Left cardiac atrium (tissue), 4 donors: ENCODE measurements at places on chromosomes 7 and 10. TPM values are rescaled to one million over a fixed set of nuclear protein-coding genes. Genes with fewer than 3 reads are reported as not detected.
A peak's percentile ranks its signal among the peaks of the same experiment; 100 is the strongest.

- no peak for DNase-seq
Observed at GRCh38 chr7:4856336-4857057, 5.3 kb downstream of the PAPOLB start.

DNA sequence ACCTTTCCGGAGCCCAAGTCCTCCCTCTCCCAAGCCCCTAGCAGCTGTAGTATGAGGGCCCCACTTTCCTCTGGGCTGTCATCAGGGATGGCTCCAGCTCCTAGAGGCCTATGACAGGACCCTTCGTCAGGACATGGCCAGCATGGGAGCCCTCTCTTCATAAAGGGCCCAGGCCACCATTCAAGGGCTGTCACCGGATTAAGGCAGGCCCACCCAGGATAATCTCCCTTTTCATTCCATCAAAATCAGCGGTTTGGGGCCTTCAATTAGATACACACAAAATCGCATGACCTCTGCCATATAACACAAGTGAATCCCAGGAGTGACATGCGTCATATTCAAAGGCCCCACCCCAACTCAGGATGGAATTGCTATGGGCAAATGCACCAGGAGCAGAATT, 12.2 kb upstream of the GDF10 start:
- no peak for DNase-seq

GRCh38 chr10:55668326-55668922, 692.6 kb downstream of the ZWINT start:
- DNase-seq, result no peak

- DNase-seq, result no peak
Observed at GRCh38 chr10:121771966-121772365, 155.9 kb downstream of the ATE1 start.

- no peak for DNase-seq
Observed at GRCh38 chr7:112537822-112538387, 57.1 kb downstream of the LSMEM1 start.

- no peak for DNase-seq
Observed at GRCh38 chr7:38748056-38748610, 117.0 kb upstream of the AMPH start.

- DNase-seq, result no peak
Observed at GRCh38 chr7:139104091-139104450, 5.4 kb downstream of the ZC3HAV1 start.

- DNase-seq, result no peak
Observed at GRCh38 chr7:51279391-51280023, 37.1 kb downstream of the COBL start.

DNA sequence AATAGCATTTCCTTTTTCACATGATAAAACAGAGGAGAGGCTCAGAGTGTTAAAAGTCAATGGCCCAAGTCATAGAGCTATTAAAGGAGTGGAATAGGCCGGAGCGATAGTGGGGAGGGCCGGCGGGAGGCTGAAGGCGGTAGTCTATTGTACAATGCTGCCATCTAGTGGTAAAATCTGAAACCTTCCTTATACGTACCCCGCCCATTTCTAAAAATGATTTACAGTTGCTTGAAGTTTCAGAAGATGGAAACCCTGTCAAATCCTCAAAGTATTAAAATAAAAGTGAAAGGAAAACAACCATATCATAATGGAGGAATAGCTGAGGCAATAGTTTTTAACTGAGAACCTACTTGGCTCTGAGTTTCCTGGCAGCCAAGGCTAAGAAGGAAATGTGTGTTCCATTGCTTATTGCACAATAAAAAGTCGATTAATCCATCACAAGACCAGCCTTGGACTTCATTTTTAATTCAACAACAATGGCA, 209.1 kb downstream of the CCSER2 start:
- DNase-seq, result peak; percentile 68

- DNase-seq, result no peak
Observed at GRCh38 chr7:18503126-18503866, 7.7 kb downstream of the HDAC9 start.

DNA sequence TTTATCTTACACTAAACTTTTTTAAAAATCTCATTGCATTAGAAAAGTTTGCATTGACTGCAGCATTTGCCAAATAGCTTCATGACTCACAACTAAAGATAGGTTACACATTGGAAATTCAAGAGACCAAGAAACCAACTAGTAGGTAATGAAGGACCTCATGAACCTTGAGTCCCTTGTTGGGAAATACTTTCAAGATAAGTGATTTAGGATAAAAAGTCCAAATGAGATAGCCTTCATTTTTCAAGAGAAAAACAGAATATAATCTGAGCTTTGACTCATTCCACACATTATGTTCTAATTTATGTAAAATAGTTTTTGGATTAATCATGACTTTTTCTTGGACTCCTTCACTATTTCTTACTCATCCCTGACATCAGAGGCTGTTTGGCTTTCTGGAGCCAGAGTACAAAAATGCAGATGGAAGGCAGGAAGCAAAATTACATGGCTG, 13.1 kb upstream of the LIPF start:
- no peak for DNase-seq

DNA sequence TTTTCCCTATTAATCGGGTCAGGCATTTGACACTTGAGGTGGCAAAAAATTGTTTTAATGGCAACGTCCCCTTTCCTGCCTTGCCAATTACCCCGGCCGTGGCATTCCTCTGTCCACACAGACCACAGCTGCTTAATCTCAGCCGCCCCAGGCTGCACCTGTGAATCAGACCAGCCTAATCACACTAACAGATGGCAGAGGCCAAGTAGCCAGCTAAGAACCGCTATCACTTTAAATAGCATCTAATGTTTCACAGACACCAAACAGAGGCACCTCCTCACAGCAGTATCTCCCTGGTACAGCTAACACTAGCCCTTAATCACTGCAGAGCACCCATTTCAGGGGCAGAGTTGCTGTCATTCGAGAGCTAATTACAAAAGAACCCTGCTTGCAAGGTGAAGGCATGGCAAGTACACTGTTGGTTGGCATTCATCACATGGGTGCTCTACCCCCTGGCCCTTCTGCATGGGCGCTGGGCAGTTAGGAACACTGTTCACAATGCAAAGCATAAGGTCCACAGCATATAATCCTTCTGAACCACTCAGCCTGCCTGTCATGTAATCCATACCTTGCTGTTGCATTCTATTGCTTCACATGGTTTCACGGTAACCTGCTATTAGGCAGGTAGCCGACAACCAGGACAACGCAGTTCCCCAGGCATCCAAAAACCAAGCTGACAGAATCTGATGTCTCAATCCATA, 38.8 kb downstream of the FGFR2 start:
- DNase-seq, result no peak

GRCh38 chr7:29565982-29566746, 2.5 kb downstream of the PRR15 start:
- DNase-seq, result peak; percentile 37

- no peak for DNase-seq
Observed at GRCh38 chr7:66310620-66311019, 105.5 kb downstream of the TPST1 start.

DNA sequence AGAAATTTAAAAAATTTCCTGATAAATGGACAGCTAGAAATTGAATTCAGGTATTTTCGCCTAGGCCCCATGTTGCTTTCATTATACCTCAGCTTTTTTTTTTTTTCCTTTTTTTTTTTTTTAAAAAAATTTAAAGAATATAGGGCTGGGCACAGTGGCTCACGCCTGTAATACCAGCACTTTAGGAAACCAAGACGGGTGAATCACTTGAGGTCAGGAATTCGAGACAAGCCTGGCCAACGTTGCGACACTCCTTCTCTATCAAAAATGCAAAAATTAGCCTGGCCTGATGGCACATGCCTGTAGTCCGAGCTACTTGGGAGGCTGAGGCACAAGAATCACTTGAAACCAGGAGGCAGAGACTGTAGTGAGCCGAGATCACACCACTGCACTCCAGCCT, 334.0 kb downstream of the SORCS1 start:
- DNase-seq, result no peak

DNA sequence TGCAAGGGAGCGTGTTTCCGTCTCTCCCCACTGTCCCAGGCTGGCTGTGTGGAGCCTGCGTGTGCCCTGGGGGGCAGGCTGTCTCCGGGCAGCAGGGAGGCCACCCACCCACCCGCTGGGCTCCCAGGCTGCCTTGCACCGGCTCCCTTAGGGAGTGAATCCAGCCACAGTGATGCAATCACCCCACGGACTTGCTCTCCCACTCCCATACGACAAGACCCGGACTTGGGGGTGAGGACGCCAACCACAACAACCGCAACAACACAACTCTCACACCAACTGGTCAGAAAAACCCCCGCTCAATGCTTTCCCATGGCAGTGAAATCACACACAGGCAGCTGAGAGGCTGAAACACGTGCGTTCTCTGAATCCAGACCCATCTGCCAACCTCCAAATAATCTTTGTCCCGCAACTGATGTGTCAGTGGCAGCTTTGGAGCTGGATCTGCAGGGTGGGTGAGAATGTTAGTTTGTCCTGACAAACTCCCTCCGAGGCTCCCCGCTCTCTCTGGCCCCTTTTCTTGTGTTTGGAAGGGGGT, 62.7 kb upstream of the DDC start:
- no peak for DNase-seq

GRCh38 chr7:123652406-123652805, 3.3 kb upstream of the LMOD2 start:
- DNase-seq, result no peak

DNA sequence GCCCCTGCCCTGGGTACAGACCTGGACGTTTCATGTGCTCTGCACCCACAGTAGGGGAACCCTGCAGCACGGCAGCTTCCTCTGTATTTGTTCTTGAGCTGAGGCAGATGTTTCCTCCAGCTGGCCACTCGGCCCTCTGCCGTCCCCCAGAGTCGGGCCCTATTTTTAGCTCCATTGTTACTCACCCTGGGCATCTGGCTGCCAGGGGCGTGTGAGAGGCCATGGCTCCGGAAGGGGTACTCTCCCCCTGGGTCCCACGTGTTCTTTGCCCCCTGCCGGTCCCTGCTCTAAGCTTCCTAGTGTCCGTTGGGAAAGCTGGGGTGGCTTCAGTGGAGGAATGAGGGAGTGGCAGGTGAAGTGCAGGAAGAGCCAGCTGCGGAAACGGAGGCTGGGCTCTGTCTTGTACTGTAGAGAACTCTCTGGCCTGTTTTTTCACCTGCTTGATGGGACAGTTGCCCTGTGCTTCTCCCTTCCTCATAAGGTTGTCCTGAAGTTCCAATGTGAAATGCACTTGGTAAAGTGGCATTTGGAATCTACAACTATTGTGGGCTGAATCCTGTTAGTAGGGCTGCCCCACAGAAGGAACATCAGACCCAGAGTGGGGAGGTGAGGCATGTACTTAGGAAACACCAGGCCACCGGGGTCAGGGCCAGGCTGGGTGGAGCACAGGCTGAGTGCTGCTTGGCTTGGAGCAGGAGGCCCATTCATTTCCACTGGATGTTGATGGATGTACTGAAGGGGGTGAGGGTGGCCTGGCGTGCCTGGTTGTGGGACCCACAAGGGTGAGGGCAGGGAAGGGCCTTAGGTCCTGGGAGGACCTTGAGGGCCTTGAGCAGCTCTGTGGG, 30.6 kb downstream of the PALD1 start:
- peak; percentile 62 for DNase-seq

DNA sequence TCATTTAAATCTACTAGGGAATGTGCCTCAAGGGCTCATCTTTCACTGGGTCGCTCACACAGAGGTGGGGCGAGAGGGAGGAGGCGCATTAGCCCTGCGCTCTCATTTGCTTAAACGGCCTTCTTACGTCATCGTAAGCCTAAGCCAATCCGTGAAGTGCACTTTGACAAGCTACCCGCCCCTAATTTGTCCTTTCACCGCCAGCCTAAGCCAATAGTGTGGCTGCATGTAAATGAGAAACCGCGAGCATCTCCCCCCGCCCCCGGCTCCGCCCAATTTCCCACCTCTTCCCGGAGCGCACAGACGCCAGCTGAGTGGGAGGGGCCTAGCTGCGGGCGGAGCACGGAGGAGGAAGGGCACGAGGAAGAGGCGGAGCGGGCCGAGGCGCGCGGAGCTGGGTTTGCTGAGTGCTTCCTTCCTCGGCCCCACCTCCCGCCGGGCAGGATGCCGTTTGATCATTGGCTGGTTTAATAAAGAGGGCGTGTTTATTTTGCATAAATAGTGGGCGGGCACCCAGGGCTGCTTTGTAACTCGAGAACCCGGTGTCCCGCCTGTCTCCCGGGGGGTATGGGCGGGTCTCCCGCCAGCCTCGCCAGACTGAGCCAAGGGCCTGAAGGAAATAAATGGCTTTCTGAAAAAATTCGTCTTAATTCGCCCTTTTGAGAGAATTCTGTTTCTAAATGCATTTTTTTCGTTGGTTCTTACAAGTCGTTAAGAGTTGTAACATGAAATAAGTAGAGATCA, 289.6 kb upstream of the NFE2L3 start:
- peak; percentile 81 for DNase-seq

GRCh38 chr10:132684164-132684891, 101.6 kb downstream of the NKX6-2 start:
- DNase-seq, result no peak

DNA sequence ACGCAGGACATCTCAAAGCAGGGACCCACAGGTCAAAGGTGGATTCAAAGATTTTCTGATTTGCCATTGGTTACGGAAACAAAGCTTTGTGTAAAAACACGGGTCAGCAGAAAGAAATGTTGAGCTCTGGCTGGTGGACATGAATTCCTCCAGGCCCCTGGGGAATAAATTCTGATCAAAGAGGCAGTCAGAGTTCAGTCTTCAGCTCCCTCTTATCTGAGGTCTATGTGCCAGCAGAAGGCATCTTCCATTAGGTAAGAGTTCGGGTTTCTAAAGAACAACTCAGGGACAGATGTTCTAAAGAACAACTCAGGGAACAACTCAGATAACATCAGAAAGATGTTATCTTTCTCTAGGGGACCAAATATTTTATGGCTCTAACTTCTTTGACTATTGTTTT, 64.9 kb upstream of the PALS2 start:
- DNase-seq, result no peak

DNA sequence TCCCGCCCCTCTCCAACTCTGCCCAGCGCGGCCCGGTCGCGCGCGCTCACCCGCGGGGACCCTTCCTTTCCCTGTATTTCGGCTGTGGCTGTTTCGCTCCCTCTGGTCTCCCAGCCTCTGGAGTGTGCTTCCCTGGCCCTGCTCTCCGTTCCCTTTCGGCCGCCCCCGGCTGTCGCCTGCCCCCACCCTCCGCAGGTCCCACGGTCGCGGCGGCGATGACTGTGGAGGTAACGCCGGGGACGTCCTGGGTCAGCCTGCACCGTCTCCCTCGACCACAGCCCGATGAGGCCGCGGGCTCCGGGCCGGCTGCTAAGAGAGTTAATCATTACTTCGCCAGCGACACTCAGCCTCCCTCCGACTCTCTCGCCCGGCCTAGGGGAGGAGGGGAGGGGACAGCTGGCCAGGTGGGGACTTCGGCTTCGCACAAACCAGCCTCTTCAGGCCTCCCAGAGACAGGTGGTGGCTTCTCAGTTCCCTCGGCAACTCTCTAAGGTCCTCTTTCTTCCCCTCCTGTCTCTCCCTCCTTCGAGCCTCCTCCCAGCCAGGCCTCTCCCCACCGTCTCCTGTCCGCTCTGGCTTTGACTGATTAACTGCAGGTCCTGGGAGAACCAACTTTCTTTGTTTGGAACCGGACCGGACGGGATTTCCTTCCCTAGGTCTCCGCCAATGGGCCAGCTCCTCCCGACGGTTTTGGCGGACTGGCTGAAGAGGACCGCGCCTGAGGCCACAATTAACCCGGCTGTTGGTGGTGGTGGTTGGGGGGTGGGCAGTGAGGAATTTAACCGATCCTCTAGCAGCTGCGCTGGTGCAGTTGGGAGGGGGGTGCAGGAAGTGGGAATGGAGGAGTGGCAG, 5.6 kb upstream of the PAX2 start:
- no peak for DNase-seq

The ANXA8L1 gene
- 5.1 TPM for total RNA-seq

The SMKR1 gene
- total RNA-seq, result not detected

The MBL2 gene
- total RNA-seq, result not detected

The BTBD16 gene
- 0.37 TPM for total RNA-seq

The SMNDC1 gene
- total RNA-seq, result 24.4 TPM

The FANK1 gene
- 0.81 TPM for total RNA-seq

The KLF14 gene
- total RNA-seq, result not detected

The GALNT17 gene
- 0.35 TPM for total RNA-seq

The ATP6V1F gene
- total RNA-seq, result 119 TPM

The EGR2 gene
- total RNA-seq, result 4.4 TPM

The SRGN gene
- total RNA-seq, result 121 TPM
